Activated B cell treated with CpG ODN at 0.5 μM for 24 hours (primary cell): ENCODE measurements at places on chromosomes 3 and 15. TPM values are rescaled to one million over a fixed set of nuclear protein-coding genes. Genes with fewer than 3 reads are reported as not detected.

Gene C2CD4A
- total RNA-seq = not detected in 2 replicates

Gene NECTIN3
- 0.71 and 0.78 TPM in 2 replicates for total RNA-seq

Gene UPK1B
- total RNA-seq = not detected in 2 replicates

Gene GCSAM
- total RNA-seq = 16.0 and 17.3 TPM in 2 replicates

Gene PRICKLE2
- 0.33 and 1.2 TPM in 2 replicates for total RNA-seq

Gene NEO1
- 1.0 and 2.3 TPM in 2 replicates for total RNA-seq

Gene VIPR1
- 3.2 and 3.6 TPM in 2 replicates for total RNA-seq

Gene ITPR1
- total RNA-seq = 116 and 143 TPM in 2 replicates

Gene DNAH12
- 0.05 and 0.22 TPM in 2 replicates for total RNA-seq

Gene THSD4
- not detected in 2 replicates for total RNA-seq
